ENCODE measurements at places on chromosomes 4 and X. TPM values are rescaled to one million over a fixed set of nuclear protein-coding genes. Genes with fewer than 3 reads are reported as not detected.
A peak's percentile ranks its signal among the peaks of the same experiment; 100 is the strongest.

- H3K36me3 ChIP-seq, result no peaks in the 10 kb centered on the region
- H3K4me1 ChIP-seq, result peaks cover 22% of the 10 kb centered on the region
- peaks cover 17% of the 10 kb centered on the region for H3K27me3 ChIP-seq
- no peak overlapping the region for H3K4me3 ChIP-seq
Measured at GRCh38 chrX:53075011-53075410, 7.2 kb upstream of the TSPYL2 start.

- no peak overlapping the region for H3K27ac ChIP-seq
- peaks cover 33% of the 10 kb centered on the region for H3K27me3 ChIP-seq
- H3K36me3 ChIP-seq, result no peaks in the 10 kb centered on the region
- no peak for DNase-seq
- no peaks in the 10 kb centered on the region for H3K4me1 ChIP-seq
Measured at GRCh38 chr4:110454441-110454840, 21.5 kb upstream of the ENPEP start.

Gene TREX2
- 2.7 TPM for total RNA-seq

- no peak for DNase-seq
- peaks cover 7% of the 10 kb centered on the region for H3K27me3 ChIP-seq
- H3K36me3 ChIP-seq, result peaks cover 1% of the 10 kb centered on the region
Measured at GRCh38 chrX:43176686-43177085, 398.7 kb upstream of the PPP1R2C start.

DNA sequence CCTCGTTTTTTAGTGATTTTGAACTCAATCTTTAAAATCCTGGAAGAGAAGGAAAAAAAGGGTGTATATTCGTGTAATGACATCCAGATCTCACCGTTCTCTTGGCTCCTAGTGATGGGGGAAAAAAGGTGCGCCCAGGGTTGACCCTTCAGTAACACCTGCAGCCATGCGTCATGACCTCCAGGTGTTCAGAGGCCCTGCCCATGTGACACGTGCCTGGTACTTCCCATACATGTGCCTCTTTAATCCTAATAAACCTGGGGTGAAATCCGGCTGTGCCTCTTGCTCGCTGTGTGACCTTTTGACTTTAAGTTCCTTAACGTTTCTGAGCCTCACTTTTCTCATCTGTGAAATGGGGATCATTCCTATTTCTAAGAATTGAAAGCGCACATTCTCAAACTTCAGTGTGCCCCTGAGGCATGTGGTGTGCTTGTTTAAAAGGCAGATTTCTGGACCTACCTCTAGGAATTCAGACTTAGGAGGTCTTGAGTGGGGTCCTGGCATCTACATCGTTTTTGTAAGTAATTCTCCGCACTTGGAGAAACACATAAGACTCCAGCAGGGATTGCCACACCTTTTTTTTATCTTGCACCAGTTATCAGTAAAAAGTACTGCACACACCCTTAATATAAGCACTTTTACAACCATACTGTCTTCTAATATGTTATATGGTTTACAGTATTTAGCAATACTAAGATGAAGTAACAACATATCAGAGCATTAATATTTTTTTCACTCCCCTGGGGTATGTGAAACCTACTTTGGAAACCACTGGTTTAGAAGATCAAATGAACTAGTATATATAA, 90.1 kb downstream of the RELL1 start:
- H3K27me3 ChIP-seq, result no peaks in the 10 kb centered on the region
- H3K4me3 ChIP-seq, result no peak overlapping the region
- H3K36me3 ChIP-seq, result no peaks in the 10 kb centered on the region
- DNase-seq, result no peak
- peaks cover 3% of the 10 kb centered on the region for H3K4me1 ChIP-seq
- no peak overlapping the region for H3K27ac ChIP-seq

Gene GPR78
- not detected for total RNA-seq

DNA sequence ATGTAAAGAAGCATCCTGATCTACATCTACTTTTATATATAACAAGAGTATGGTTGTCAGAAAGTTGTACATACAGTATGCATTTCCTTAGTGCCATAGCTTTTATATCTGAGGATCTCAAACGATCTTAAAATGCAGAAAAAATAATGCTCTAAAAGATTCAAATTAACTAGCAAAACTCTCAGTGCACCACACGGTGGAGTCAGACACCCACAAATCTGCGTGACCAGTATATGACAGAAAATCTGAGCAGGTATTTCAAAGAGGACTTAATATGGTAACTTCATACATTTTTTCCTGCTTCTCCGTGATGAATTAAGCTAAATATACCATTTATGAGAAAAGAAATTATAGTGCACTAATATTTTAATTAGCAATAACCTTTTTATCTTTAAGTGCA, 803.0 kb downstream of the DMD start:
- H3K27me3 ChIP-seq, result no peaks in the 10 kb centered on the region
- peak; percentile 0 for DNase-seq
- no peak overlapping the region for H3K27ac ChIP-seq
- H3K4me3 ChIP-seq, result no peak overlapping the region
- no peaks in the 10 kb centered on the region for H3K36me3 ChIP-seq

GRCh38 chr4:89737888-89738287, 99.1 kb downstream of the SNCA start:
- no peak overlapping the region for H3K27ac ChIP-seq
- no peak for DNase-seq
- H3K4me3 ChIP-seq, result no peak overlapping the region
- H3K27me3 ChIP-seq, result no peaks in the 10 kb centered on the region

- no peaks in the 10 kb centered on the region for H3K36me3 ChIP-seq
- H3K27ac ChIP-seq, result no peak overlapping the region
- peaks cover 8% of the 10 kb centered on the region for H3K4me1 ChIP-seq
- H3K27me3 ChIP-seq, result no peaks in the 10 kb centered on the region
Measured at GRCh38 chr4:84677093-84677492, 94.2 kb downstream of the CDS1 start.

DNA sequence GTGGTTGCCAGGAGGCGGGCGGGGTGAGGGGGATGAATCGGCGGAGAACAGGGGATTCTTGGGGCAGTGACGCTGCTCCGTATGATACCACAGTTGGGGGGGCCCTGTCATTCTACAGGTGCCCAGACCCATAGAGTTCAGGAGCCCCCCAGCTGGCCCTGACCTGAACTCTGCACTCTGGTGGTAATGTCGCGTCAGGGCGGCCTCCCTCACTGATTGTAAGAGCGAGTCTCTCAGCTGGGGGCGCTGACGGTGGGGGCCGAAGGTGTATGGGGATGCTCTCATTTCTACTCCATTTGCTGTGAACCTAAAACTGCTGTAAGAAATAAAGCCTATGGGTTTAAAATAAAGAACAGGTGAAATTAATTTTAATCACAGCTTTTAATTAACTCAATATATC, 91.8 kb upstream of the PSAPL1 start:
- H3K27me3 ChIP-seq, result peaks cover 12% of the 10 kb centered on the region
- no peak for DNase-seq
- no peaks in the 10 kb centered on the region for H3K36me3 ChIP-seq
- H3K4me1 ChIP-seq, result no peaks in the 10 kb centered on the region
- H3K4me3 ChIP-seq, result no peak overlapping the region
- no peak overlapping the region for H3K27ac ChIP-seq

DNA sequence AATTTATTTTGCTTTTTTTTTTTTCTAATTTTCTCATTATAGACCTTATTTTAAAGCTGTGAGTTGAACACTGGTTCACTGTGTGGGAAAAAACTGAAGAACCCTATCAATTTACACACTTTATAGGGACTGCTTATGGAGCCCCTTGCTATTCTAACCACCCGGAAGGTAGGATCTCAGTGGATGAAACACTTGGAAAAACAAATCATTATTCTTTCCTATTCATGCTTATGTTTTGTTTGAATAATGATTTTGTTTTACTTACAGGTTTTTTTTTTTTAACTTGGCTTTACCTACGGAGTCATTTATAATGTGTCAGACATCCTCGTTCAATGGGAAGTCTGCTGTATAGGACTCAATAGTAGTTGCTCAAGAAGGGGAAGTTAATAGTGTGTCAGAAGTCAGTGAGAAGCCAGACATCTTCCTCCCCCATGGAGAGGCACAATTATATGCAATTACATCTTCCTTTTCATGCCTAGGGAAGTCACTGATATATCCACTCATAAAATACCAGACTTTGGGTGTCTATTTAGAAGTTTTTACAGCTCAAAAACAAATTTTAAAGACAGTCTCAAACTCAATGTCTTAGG, 113.2 kb downstream of the ARSF start:
- no peaks in the 10 kb centered on the region for H3K4me1 ChIP-seq
- peaks cover 11% of the 10 kb centered on the region for H3K27me3 ChIP-seq
- no peak overlapping the region for H3K4me3 ChIP-seq
- no peak overlapping the region for H3K27ac ChIP-seq

GRCh38 chr4:37615720-37616063, 70.5 kb downstream of the RELL1 start:
- no peak for DNase-seq
- no peak overlapping the region for H3K4me3 ChIP-seq
- peaks cover 4% of the 10 kb centered on the region for H3K36me3 ChIP-seq
- H3K27ac ChIP-seq, result no peak overlapping the region
- peaks cover 15% of the 10 kb centered on the region for H3K4me1 ChIP-seq

Gene MECP2
- 70.4 TPM for total RNA-seq

DNA sequence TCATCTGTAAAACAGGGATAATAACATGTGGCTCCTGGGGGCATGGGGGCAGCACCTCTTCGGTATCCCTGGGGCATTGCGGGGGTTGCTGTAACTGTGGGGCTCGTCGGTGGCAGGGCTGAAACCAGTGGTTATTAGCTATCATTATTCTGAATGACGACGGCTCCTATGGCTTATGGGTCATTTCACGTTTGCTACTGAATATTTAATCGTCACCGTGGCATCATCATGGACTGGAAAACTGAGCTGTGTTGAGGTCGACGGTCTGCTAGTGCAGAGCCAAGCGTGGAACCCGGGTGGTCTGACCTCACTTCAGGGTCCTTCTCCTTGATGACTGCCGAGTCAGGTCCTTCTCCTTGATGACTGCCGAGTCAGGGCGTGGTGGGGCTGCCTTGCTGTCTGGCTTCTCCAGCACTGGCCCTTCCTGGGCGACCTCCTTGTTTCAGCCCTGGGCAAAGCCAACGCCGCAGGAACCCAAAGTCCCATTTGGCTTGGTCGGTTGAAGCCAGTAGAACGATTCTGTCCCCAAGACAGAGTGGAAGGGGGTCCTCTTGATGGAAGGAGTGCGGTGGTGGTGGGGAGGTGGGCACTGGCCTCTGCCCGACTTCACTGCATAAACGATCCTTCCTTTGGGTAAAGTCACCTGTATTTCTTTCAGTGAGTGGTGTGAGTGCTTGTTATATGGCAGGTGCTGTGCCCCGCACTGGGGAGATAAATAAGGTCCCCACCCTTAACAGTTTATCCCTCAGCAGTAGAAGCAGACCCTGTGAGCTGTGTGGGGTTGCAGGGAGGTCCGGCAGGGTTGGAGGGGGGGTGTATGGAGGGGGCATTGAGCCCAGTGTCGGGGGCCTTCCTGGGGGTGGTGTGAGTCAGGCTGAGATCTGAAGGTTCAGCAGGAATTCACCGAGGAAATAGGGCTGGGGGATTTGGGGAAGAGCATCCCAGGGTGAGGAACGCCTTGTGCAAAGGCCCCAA, 40.8 kb downstream of the PSAPL1 start:
- no peaks in the 10 kb centered on the region for H3K27me3 ChIP-seq
- H3K4me3 ChIP-seq, result no peak overlapping the region
- H3K36me3 ChIP-seq, result no peaks in the 10 kb centered on the region
- no peak for DNase-seq

GRCh38 chr4:135371137-135371536, 1169.5 kb upstream of the PABPC4L start:
- no peaks in the 10 kb centered on the region for H3K27me3 ChIP-seq
- H3K36me3 ChIP-seq, result no peaks in the 10 kb centered on the region
- no peaks in the 10 kb centered on the region for H3K4me1 ChIP-seq
- no peak overlapping the region for H3K27ac ChIP-seq
- no peak for DNase-seq
- no peak overlapping the region for H3K4me3 ChIP-seq

DNA sequence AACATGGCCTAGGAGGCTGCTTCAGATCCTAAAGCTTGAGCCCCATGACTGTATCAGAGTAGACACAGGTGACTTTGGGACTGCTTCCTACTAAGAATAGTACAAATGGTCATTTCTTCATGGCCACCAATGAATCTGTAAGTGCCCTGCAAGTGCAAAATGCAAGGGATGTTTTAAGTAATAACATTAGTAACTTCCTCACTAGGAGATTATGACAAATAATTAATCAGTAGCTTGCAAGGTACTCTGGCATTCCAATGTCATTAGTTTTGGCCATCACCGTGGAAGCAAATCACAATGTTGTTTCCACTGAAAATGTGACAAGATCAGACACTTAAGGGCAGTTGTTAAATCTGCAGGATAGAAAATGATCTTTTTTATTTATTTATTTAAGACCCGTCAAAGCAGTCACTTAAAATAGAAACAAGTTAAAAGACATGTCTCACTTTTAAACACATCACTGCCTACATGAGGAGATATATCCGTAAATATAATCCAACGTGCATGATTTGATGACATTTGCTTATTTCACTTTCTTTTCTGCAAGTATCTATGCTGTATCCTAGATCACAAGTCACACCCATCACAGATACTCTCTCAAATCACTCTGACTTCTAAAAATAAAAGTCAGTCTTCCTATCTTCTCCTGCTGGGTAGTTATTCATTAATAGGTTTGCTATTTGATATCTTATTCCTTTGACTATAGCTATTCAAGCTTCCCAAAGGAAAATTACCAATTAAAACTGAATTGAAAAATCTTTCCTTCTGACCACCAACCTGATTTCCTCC, 400.6 kb downstream of the IL15 start:
- no peaks in the 10 kb centered on the region for H3K27me3 ChIP-seq
- H3K4me3 ChIP-seq, result no peak overlapping the region
- no peak for DNase-seq
- peak overlapping the region; percentile 56 for H3K27ac ChIP-seq

Gene HEPH
- total RNA-seq, result not detected

DNA sequence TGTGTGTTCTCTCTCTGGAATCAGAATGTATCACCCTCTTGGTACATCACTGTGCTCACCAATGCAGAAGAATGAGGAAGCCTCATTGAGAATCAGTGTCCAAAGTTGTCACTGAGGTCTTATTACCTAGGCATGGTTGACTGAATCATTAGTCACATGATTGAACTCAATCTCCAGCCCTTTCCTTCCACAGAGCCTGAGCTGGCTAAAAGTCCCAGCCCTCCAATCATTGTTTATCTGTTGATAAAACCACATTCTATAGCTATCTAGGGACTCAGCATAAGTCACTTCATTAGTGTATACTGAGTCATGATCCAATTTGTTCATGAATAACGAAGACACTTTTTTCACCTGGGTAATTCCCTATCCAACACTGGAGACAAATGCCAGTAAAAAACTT, 396.8 kb downstream of the TRAM1L1 start:
- no peaks in the 10 kb centered on the region for H3K36me3 ChIP-seq
- H3K4me1 ChIP-seq, result no peaks in the 10 kb centered on the region
- no peak overlapping the region for H3K4me3 ChIP-seq
- H3K27me3 ChIP-seq, result no peaks in the 10 kb centered on the region
- H3K27ac ChIP-seq, result no peak overlapping the region

Measured in activated T-cell treated with anti-CD3 and anti-CD28 coated beads, Interleukin-2, amount 50 U/mL, for 72 hours (primary cell).